ENCODE measurements at places on chromosomes 11 and 22.

GRCh38 chr11:117290809-117291396 is at the start of gene BACE1-AS:
BACE1-AS (plus strand) TSS chr11:117291346.
- DNase-seq = no peak

GRCh38 chr11:76674517-76675400 is 4.2 kb upstream of the LRRC32 start:
- peak; percentile 46 for DNase-seq

DNA sequence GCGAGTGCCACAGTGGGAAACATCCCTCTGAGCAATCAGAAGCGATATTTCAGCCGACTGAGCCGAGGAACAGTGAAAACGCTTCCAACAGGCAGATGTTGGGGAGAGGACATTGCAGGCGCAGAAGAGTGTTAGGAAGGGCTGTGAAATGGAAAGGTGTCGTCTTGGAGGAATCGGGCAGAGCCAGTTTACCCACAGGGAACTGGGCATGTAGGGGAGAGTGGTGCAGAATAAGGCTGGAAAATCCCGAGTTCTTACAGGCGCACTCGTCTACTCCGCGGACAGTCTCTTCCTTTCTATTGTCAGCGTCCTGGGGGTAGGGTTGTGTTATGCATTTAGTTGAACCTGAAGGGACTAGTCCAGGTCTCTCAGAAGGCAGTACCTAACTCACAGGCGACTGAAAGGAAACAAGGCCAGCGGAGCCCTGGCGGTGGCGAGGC is 1.1 kb upstream of the APLP2 start:
- no peak for DNase-seq

DNA sequence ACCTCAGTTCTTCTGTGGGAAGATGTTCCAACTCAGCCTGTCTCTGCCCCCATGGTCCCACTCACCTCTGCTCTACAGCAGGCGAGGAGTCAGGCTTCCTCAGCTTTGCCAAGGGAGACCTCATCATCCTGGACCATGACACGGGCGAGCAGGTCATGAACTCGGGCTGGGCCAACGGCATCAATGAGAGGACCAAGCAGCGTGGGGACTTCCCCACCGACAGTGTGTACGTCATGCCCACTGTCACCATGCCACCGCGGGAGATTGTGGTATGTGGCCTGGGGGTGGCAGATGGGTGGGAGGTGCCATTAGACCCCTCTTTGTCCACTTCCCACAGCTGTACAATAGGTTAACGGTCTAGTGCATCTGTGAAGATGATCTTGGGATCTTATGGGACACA is 73.3 kb downstream of the MYO7A start:
- no peak for DNase-seq

- no peak for DNase-seq
Measured at GRCh38 chr22:50261615-50262459, at the start of gene MAPK12. MAPK12 (minus strand) TSS chr22:50261683; CDS start chr22:50261509, 174 bp downstream.

GRCh38 chr22:27255580-27255979 is 546.0 kb downstream of the MN1 start:
- DNase-seq = no peak

- no peak for DNase-seq
Measured at GRCh38 chr11:78081583-78081982, 1.9 kb upstream of the NDUFC2 start.

DNA sequence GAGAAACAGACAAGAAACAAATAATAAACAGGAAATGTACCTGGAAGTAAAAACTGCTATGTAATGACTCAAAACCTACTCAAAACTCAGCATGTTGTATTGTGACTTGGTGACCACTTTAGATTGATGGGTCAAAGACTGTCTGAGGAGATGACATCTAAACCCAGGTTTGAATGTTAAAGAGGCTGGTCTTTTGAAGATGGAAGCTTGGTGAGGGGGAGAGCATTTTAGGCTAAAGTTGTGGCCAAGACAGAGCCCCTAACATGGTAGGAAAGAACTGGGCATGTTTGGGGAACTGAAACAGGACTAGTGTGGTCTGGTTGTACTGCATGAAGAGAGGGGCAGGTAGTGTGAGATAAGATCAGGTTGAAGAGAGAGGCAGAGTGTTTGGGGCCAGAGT is 85.3 kb upstream of the MYO18B start:
- no peak for DNase-seq

DNA sequence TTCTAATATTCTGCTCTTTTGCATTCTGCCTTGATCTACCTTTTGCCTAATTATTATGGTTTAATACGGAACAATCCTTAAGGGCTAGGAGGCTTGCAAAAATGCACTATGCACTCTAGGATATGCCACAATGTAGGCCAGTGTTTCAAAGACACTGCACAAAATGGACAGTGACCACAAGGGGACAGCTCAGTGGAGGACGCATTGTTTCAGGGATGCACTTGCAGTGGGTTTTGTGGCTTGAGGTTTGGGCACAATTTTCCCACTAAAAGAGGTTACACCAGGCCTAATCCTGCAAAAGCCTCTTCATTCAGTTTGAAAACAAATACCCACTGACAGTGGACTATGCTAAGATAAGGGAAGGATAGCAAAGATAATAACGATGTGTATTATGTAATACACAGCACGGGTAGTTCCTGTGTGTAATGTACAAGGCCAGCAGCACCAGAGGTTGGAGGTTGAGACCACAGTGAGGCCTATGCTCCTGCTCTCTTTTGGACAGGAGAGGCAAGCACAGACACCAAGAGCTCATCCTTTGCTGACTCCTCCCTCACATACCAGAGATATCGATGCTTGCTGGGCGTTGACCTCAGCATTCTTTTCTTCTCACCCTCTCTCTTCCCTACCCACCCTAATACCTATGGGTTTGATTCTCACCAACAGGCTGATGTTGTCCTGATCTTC is 12.7 kb downstream of the MAP6 start:
- no peak for DNase-seq

DNA sequence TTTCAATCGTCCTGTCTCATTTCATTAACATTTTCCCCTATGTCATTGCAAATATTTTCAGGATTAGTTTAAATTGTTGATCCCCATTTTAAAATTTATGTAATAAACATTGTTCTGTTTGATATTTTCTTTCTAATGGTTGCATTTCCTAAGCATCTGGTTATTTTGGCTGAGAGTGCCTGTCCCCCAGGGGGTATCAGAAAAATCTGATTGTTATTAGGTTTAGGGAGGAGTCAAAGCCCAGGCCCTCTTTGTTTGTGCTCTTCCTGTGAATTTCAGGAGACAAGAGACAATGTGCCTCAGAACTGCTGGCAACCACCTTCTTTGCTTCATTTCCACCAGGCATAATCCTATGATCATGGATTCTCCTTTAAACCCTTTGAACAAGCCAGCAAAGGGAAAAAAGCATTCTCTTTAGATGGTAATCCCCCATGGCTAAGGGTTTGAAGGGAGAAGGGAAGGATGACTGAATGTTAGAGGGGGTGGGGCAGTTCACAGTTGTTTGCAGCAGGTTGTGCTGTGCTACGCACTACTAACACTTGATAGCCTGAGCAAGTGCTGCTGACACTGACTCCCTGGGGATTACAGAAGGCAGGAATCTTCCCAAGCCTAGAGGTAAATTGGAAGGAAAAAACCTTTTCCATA is 462.4 kb upstream of the LRRC4C start:
- DNase-seq = no peak

DNA sequence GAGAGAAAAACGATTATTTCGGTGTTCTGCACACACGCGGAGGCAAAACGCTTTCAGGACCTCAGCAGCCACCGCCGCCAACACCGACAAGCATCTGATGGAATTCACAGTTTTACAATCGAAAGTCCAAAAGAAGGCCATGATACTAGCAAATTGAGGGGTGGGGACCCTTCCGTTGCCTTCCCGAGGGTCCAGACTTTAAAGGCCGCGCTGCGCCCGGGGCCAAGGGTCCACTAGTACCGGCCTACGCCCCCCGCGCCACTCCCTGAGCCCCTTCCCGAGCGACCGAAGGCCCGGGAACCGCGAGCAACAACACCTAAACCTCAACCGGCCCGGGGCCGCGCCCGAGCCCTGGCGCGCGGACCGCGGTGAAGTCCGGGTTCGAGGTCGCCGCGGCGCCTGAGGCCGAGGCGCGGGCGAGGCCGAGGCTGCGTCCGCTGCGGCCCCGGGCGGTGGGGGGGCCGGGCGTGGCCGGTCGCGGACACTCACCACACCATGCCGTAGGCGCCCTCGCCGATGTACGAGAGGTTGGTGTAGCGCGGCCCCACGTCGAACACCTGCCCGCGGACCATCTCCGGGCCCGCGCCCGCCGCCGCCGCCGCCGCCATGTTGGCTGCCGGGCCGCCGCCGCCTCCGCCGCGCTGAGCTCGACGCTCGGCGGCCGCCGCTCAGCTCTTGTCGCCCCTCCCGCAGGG is 465 bp downstream of the MAPK1 start:
- DNase-seq = peak; percentile 38

DNA sequence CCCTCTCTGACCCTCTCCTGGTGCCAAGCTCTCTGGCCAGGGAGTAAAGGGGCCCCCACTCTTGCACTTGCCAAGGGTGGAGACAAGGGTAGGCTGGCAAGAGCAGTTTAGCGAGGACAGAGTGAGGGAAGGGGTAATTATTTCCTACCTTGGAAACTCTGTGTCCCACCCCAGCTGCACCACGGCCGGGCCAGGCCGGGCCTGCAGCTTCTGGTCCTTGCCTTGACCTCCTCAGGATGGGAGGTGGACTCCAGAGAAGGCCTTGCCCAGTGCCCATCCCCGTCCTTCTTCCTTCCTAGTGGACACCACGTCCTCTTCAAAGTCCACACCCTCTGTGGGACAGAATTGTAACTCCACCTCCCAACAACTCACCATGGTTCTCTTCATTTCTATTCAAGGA is 18.4 kb upstream of the OSBPL5 start:
- no peak for DNase-seq

GRCh38 chr22:41951898-41952474 is at the start of gene SMIM45:
SMIM45 (plus strand) TSS chr22:41952150.
- DNase-seq = no peak
